Kidney tubule cell (primary cell): ENCODE measurements at places on chromosomes 4 and X.

DNA sequence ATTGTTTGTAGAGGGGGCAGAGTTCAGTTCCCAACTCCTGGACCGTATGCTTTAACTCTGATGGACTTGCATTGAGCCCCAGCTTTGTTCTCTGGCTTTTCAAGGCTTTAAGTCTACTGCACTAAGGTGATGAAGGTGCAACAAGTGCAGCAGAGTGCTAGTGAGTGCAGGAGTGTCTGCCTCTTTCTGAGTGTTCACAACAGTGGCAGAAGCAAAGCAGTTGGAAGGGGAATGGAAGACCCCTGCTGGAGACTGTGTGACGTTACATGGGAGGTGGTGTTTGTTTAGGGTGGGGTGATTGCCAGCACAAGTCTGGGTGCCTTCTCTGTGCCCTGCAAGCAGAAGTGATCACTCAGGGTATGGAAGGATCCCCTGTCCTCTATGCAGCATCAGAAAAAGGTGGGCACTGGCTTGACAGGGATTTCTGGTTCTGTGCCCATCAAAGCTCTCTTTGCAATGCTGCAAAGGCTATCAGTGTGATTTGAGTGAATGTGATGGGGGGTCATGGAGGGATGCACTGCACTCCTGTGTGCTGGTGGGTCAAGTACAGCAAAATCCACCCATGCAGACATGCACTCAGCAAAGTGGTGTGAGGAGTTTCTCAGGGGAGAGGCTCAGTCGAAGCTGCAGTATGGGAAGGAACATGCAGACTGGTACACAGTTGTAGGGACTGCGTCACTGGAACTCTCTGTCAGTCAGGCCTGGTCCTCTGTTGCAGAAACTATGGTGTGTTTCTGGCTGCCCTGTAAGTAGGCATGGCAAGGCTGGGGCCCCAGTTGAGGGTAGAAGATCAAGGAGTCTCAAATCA is 70.9 kb upstream of the UGT2B7 start:
- peak; percentile 36 for DNase-seq

DNA sequence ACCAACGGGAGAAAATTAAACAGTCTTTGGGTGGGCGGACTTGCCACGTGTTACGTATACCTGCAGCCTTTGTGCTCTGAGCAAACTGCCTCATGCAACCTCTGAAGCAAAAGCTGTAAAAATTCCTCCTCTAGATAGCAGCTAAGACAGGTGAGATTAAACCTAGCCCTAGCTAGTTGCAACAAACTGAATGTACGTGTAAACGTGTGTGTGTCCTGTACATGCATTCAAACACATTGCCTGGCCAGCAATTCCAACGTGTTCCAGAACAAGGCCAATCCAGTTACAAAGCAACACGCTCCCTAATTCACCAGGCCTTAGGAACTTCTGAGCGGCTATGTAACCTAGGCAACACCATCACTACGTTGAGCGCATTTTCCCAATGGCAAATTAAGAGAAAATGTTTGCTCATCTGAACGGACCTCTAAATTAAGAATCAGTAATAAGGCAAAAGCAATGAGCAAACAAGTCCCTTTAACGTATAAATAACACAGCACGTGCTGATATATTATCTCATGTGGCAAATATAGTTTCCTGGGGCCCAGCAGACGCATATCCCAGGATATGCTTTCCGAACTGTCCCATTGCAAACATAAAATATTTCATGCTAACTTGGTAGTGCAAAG is 792 bp downstream of the PPID start:
- DNase-seq, result peak; percentile 63

- DNase-seq, result no peak
Observed at GRCh38 chr4:46450556-46450955, 60.6 kb upstream of the GABRA2 start.

DNA sequence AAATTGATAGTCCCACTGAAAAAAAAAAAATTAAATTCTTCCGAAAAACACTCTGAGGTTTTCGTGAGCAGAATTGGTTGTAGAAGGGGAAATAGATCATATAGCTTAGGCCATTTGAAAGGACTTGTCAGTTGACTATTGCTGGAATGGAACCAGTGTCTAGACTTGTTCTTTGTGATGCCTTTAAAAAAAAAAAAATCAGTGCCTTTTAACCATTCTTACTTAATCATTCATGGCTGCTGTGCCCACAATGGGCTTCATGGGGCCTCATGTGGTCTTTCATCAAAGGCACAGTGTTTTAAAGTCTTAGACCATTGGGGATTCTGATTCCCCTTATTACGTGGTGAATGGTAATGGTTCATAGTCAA is 139.3 kb downstream of the AFF1 start:
- DNase-seq, result no peak

- no peak for DNase-seq
Observed at GRCh38 chr4:42750856-42751255, 94.0 kb upstream of the ATP8A1 start.

DNA sequence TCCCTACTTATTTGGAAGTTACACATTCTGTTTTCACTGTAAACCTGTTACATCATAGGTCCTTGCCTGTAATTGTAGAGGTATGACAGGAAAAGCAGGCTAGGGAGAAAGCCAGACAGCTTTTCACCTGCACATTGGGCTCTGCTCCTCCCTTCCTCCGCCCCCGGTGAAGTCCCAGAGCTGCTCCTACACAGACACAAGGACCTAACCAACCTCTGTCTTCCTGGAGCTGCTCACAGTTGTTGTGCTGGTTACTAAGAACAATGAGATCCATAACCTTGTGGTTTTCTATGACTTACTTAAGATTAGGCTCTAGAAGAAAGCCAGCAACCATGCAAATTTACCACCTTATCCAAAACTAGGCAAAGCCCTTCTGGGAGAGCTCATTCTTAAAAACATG is 40.0 kb downstream of the MOSPD2 start:
- DNase-seq, result peak; percentile 12

- no peak for DNase-seq
Observed at GRCh38 chr4:140004922-140005627, 148.9 kb downstream of the MAML3 start.

- DNase-seq, result peak; percentile 30
Observed at GRCh38 chr4:141427726-141428296, 207.1 kb downstream of the ZNF330 start.

DNA sequence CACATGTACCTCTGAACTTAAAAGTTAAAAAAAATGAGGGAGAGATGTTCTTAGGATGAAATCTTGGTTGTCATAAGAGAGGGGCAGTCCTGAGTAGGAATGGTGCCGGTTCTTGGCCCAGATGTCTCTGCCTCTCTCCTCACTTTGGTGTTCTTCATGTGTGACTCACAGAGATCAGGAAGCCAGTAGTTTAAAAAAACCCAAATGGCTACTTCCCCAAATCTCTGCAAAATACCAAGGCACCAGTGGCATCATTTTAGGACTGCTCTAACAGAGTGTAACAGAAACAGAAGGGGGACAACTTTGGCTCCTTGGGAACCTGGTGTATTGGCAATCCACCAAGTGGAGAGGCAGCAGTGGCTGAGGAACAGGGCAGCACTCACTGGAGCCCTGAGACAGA is 116.8 kb downstream of the SCD5 start:
- no peak for DNase-seq

DNA sequence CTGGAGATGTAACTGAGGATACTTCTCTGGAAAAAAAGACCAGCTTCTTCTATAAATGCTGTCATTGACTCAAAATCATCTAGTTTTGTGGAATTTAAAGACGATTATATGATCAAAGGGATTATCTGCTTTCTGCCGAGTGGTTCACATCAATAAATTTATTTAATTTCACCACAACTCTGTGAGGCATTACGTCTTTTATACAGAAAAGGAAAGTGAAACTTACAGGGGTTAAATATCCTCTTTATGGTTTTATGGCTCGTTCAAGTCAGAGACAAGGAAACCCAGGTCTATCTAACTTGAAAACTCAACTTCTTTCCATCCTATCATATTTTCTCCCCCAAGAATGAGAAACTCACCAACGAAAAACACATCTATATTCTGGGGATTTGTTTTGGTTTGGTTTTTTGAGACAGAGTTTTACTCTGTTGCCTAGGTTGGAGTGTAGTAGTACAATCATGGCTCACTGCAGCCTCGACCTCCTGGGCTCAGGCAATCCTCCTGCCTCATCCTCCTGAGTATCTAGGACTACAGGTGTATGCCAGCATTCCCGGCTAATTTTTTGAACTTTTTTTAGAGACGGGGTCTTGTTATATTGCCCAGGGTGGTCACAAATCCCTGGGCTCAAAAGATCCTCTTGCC is 377.9 kb upstream of the EMCN start:
- no peak for DNase-seq

DNA sequence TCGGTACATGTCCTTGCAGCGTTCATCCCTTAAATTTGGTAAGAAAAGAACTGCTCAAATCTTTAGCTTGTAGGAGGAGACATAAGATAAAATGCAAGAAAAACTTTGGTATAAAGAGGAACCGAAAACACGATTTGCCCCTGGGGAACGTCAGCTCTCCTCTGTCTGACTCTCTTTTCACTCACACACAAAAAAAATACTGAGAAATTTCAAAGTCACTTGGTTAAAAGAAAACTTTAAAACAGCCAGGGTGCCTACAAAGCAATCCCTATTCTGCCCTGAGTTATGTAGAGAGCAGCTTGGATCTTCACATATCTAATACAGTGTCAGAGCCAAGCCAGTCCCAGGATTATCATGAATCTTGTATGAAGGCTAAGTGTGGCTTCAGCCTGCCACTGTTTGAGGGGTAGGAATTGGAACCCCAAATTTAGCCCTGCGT is 248.5 kb upstream of the CXXC4 start:
- no peak for DNase-seq

DNA sequence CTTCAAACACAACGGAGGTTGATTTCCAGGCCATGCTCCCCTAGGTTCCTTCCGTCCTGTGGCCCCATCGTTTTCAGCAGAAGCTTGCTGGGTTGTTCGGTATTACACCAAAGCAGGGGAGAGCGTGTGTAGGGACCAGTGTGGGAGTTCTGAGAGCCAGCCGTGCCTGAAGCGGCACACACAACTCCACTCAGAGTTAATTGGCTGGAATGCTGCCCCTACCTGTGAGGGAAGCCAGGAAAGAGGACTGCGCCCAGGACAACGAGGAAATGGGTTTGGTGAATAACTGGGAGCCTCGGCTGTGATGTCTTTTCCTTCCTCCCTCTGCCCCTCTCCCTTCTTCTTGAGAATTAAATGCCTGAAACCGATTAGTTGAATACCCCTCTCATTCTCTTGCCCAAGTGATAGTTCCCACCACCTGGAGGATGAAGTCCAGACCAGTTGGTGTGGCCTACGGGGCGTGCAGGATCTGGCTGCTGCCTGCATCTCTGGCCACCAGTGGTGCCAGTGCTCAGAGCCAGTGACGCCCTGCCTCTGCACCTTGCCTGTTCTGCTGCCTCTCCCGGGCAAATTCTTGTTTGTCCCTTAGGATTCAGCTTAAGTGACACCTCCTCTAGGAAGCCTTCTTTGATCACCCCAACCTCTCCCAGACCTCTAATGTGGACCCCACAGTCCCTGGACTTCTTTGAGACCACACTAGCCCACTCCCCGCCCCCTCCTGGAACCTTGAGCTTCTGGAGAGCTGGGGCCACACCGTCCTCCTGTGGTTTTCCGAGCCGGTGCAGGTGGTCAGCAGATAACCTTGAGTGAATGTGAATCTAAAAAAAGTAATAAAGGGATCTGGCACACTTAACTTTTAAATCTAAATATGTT is 33.6 kb downstream of the TBC1D14 start:
- DNase-seq, result peak; percentile 63

- DNase-seq, result peak; percentile 30
Observed at GRCh38 chr4:26885912-26886274, 25.3 kb downstream of the STIM2 start.
